ENCODE measurements at places on chromosomes 2 and 18.

- no peak for DNase-seq
These were observed 60.1 kb downstream of the RDH14 start for GRCh38 chr2:18500333-18500732.

GRCh38 chr2:88673363-88673762, 18.1 kb upstream of the RPIA start:
- no peak for DNase-seq

DNA sequence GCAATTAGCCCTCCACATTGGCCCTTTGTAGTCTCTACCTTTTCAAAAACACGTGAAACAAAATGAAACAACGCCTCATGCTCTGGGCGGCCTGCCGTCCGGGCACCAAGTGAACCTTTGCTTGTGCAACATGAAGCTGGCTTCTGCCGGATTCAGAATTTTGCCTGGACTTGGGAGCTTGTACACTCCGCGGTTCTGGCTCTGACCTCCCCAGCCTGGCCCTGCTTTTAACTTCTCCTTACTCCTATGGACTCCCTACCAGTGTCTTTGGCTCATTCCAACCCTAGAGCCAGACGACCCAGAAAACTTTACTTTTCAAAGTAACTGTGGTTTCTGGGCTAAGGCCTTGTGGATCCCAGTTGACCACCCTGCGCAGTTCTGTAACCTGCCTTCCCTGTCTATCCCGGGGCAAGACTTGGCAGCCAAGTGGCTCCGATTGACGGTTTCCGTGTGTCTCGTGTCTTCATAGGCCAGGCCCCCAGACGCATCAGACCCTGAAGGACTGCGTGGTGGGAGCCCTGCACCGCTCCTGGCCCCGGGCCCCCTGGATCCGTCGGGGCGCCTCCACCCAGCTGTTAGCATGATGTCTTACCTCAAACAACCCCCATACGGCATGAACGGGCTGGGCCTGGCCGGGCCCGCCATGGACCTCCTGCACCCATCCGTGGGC, 1.9 kb downstream of the OTX1 start:
- DNase-seq = no peak

DNA sequence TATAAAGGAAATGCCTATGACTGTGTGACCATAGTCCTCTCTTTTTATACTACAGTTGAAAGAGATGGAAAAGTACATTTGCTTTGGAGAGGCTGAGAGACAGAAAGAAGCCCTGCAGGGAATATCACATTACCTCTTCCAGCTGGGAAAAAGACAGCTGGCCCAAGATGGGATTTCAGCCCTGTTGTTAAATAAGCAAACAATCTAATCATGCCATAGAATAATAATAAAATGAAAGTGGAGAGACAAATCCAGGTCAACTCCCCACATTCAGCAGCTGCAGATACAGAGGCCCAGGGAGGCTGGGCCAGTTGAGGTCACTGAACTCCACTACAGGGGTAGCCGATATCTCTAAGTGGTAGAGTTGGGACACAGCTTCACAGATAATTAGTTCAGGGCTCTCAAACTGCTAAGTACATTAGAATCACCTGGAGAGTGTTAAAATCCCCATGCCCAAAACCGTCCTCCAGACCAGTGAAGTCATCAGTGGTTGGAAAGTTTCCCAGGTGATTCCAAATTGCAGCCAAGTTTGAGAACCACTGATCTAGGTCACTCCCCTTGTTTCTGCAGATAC, 81.9 kb downstream of the MOGAT1 start:
- DNase-seq = no peak

- peak; percentile 73 for DNase-seq
These were observed 2.1 kb upstream of the SLC30A3 start for GRCh38 chr2:27264753-27265535.

GRCh38 chr2:184835398-184835715, 237.0 kb downstream of the ZNF804A start:
- DNase-seq = no peak

DNA sequence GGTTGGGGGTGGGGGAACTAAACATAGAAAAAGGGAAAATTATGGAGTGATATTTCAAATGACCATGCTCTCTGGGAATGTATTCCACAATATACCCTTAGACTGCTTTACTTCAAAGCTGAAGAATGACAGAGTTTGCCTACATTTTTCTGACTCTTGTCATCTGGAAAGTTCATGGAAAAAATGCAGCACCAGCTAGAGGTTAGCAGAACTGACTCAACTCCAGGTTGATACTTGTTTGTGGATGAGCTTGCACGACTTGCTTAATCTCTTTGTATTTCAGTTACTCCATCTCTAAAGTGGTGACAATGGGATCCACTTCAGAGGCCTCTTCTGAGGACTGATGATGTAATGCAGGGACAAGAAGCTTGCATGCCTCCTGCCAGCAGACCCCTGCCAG, 824.0 kb upstream of the ID2 start:
- no peak for DNase-seq

DNA sequence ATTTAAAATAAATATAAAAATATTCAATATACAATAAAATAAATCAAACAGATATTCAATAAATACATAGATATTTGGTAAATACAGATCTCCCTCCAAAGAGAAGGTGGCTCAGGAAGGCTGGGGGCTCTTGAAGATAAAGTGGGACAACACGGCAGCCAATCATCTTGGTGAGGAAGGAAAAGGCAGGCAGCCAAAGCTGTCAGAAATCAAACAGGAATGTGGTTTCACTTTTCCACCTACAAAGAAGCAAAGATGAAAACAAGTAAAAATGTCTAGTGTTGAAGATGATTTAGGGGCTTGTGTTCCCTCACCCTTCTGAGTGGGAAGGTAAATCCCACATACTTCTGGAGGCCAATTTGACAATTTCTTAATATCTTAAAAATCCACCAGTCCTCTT, 85.7 kb downstream of the B3GNT2 start:
- DNase-seq = no peak

GRCh38 chr2:15810477-15811150, 129.7 kb upstream of the MYCN start:
- no peak for DNase-seq

DNA sequence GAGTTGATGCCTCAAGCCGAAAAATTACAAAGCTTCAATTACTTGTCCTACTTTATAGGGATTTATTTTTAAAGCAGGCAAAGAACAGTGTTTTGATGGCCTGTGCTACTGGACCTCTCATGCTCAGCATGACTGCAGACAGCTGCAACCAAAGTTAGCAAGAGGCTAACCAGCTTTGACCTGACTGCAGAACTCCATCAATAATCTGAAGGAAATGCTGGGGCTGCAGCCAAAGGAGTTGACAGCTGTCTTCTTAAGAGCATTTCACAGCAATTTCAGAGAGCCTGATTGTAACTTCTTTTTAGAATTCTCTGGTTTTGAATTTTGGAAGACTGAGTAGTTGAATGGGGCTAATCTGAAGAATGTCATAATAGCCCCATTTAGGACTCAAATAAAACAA, 46.5 kb upstream of the SESTD1 start:
- no peak for DNase-seq

DNA sequence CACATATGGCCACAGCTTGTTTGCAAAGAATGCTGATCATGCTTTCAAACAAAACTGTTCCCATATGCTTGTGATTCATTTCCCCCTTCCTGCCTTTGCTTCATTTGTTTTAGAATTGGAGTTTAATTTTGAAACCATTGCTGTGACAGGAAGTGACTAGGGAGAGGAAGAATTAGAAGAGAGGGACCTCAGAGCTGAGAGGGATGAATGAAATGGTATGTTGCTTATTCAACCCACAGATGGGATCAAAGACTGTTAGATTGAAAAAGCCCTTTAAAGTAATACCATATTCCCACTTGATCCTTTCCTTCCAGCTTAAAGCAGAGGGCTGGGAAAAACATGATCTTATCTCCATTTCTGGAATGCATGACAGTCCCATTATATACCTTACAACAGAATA, 106.2 kb upstream of the RNF152 start:
- DNase-seq = no peak

- no peak for DNase-seq
These were observed 324.4 kb downstream of the GBX2 start for GRCh38 chr2:235843591-235844395.
